Activated T-cell treated with anti-CD3 and anti-CD28 coated beads for 4 hours (primary cell): ENCODE measurements at places on chromosomes 4 and X.

DNA sequence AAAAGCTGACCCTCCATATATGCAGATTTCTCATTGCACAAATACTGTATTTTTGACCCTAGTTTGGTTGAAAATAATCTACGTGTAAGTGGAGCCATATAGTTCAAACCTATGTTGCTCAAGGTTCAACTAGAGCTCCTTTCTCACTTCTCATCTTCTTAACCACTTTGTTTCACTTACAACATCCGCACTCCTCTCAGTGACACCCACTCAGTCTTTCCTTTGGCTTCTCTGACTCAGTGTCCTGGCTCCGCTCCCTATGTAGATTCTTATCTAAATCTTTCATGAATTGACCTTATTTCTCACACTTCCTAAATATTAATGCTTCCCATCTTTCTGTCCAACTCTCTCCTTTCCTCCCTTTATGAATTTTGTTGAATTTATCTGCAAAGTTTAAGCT, 32.9 kb upstream of the DKK2 start:
- no peak for DNase-seq

- no peak for DNase-seq
These were observed 35.7 kb upstream of the INTS6L start for GRCh38 chrX:135484641-135485289.

DNA sequence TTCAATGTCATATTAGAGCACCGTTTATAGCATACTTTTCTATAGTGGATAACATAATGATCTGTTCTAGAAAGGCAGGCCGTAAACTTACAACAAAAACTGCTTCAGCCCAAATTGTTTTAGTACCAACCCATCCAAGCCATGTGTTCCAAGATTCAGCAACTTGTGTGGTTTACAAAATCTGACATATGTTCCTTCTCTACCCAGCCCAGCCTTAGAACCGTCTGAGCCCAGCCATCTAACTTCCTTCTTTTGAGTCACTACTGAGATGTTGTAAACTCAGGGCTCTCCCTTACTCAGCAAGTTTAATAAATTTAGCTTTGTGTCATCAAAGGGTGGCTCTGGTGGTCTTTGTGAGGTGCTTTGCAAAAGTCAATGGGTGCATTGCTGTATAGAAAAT, 32.4 kb upstream of the REPS2 start:
- DNase-seq: no peak

DNA sequence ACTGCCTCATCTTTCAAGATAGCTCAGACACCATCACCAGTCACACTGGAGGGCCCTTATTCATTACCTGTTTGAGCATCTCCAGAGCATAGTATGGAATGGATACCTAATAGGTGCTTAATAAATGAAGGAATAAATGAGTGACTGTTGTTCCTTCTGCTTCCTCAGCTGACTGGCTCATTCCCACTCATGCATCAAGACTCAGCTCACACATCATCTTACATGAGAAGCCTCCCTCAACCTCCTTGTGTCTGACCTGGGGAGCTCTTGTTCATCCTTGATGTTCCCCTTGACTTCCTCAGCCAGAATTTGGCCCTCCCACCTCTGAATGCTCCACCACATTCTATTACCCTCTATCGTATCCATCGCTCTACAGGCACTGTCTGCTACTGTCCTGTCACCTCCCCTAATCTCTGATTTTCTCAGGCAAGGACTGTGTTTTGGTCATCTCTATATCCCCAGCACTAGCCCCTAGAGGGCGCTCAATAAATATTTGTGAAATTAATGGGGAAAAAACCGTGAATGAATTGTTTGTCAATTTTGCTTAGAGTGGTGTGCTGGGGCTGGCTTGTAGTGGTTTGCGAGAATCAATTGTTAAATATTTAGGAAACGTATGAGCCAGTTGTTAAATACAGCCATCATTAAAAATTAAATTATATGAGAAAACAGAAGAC, 88.3 kb downstream of the NHSL2 start:
- peak; percentile 29 for DNase-seq

GRCh38 chr4:152820073-152820472, 40.3 kb downstream of the ARFIP1 start:
- no peak for DNase-seq

DNA sequence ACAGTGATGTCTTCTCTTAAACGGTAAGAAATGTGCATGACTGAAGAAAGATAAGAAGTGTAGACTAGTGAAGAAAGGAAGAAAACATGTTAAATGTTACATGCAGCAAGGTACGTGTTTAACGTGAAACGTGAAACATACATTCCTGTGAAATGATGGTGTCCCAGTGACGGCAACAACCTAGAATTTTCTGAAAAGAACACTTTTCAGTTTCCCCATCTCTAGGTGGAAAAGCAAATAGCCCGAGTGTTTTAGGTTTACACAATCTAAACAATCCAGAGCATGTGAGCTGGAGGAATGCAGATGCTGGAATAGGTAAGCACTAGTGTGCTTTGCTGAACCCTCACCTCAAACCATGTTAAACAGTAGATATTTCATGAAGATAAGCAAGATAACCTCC, 60.7 kb downstream of the CLNK start:
- DNase-seq: no peak

- DNase-seq: no peak
These were observed 21.3 kb downstream of the DIAPH2 start for GRCh38 chrX:96705905-96706304.
